Fibroblast of villous mesenchyme (primary cell): ENCODE measurements at places on chromosomes 4 and X. TPM values are rescaled to one million over a fixed set of nuclear protein-coding genes. Genes with fewer than 3 reads are reported as not detected.

The PNMA3 gene
- total RNA-seq = under 0.01 TPM in 1 of 2 replicates, not detected in the other

The MAGEB17 gene
- not detected in 2 replicates for total RNA-seq

The BEX1 gene
- 1.3 and 2.2 TPM in 2 replicates for total RNA-seq

The WDR17 gene
- total RNA-seq = 0.64 and 0.86 TPM in 2 replicates

The GPR34 gene
- total RNA-seq = under 0.01 TPM in 1 of 2 replicates, not detected in the other

The ARHGEF38 gene
- total RNA-seq = not detected in 2 replicates

GRCh38 chr4:108352664-108353308 lies 184.1 kb upstream of the LEF1 start:
- peak; percentile 84 for DNase-seq

DNA sequence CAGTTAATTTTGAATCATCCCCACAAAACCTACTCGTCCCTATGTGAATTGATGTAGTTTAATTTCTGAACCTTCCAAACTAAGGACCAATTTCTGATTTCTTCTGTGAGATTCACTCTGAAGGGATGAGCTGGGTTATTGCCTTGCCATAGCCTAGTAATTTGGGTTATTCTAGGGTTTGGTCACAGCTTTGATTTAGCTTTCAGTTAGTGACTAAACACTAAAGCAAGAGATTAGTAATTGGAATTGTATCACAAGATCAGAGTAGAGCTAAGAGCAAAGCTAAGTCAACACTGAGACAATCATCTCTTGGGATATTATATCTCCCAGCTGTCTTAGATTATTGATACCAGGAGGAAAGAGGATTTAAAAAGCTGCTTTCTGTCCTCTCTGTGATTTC lies 588.0 kb downstream of the CCSER1 start:
- DNase-seq = no peak

DNA sequence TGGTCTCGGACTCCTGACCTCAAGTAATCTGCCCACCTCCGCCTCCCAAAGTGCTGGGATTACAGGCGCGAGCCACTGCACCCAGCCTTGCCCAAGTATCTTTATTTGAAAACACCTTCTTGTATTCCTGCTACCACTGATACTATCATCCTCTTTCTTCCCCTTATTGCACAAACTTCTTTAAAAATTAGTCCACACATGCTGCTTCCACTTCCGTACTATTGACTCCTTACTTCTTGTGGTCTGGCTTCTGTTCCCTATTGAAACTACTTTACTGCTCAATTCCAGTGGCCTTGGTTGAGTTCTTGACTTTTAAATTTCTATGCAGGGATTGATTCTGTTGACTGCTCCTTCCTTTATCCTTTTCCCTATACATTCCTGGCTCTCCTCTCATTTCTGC lies 38.8 kb downstream of the MTM1 start:
- no peak for DNase-seq

DNA sequence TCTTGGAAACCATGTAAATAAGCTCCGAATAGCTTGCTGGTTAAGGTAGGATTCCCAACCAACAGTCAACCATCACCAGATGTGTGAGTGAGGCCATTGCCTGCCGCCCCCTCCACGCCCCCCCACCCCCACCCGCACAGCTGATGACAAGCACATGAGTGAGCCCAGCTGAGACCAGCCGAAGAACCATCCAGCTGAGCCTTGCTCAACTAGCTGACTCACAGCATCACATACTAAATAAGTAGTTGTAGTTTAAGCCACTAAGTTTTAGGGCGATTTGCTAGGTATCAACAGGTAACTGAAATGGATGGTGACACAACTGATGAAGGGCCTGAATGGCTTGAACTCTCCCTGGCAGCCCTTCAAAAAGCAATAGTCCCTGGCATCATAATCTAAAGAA lies 1.6 kb upstream of the CCDC149 start:
- no peak for DNase-seq

DNA sequence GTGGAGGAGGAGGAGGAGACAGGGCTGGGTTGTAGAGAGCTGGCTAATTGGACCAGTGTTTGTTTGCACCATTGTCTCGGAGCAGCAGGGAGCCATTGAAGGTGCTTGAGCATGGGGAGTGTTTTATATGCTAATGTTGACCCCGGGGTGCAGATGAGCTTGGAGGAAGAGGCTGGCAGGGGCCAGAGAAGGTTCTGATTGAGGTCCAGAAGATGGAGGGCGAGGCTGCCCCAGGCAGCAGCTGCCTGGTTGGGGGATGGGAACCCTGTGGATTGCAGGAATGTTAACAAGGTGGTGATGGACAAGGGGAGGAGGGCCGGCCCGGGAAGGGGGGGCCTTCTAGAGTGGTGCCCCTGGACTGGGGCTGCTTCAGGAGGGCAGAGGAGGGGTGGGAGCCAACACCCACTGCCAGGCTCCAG lies 18.0 kb downstream of the DOK7 start:
- no peak for DNase-seq

DNA sequence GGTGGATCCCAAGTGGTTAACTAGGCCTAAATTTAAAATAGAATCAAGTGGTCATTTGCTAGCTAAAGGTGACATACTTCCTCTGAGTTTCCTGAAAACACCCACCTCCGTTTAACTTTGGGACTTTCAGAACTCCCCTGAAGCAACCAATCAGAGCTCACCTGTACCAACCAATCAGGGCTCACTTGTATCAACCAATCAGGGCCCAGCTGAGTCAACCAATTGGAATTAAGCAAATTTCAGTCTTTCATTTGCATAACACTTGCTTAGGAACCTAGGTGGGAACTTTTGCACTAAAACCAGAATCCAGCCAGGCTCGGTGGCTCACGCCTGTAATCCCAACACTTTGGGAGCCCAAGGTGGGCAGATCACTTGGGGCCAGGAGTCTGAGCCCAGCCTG lies 15.9 kb downstream of the GPC4 start:
- no peak for DNase-seq

DNA sequence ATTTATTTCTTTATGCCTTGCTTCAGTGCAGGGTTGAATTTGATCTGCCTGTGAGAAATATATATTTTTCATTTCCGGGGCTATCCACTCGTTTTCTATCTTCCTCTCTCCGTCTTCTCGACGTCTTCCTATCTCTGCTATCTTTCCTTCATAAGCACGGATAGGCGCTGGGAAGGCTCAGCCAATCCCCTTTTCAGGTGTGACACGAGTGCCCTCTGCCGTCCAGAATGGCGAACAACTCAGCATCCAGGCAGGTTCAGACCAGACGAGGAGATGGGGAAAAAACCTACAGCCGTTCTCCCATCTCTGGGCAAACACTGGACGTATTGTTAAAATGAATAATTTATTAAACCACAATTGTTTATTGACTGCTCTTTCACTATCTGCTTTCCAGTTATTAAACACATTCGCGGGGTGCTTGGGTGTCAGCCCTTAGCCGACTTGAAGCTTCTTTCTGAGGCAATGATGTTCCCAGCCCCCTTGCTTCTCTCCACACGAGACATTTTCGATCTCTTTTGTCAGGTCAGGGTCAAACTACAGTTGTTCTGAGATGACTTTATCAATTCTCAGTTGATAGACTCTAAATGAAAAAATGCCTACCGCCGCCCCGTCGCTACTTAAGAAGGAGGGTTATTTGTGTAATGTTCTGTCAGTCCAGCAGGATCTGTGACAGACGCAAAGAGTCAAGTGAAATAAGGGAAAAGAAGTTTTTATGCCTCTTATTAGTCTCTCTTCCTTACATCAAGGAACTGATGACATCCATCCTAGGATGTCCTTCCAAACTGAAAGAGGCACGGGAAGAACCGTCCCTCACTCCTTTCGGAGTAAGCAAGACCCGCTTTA lies 96.3 kb upstream of the NOCT start:
- DNase-seq = peak; percentile 79
